Activated CD8-positive, alpha-beta memory T cell treated with anti-CD3 and anti-CD28 coated beads for 1 hour (primary cell): ENCODE measurements at places on chromosomes 4 and X.

GRCh38 chrX:73916931-73917667 is 354.1 kb downstream of the CHIC1 start:
- no peak for DNase-seq

DNA sequence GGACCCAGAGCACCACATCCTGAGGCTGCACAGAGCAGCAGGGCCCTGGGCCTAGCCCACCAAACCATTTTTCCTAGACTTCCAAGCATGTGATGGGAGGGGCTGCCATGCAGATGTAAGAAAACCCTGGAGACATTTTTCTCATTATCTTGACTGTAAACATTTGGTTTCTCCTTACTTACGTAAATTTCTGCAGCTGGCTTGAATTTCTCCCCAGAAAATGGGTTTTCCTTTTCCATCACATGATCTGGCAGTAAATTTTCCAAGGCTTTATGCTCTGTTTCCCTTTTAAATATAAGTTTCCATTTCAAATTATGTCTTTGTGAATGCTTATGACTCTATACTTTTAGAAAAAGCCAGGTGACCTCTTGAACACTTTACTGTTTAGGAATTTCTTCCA is 945.9 kb upstream of the NDST4 start:
- DNase-seq, result no peak

DNA sequence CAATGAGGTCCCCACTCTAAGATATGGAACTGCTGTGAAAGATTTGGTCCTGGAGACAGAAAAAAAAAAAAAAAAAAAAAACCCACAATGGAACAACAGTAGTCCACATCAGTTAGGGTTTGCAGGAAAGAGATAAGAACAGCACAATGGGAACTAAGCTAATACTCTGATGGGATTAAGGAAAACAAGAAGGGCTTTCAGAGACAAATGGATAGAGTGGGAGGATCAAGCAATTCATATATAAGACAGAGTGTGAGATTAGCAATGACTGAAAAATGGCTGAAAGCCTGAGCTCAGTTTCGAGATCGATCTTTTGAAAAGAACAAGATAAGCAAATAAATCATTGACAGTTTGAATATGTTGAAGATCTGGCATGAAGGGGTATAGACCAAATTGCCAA is 188.4 kb upstream of the TRPC5 start:
- no peak for DNase-seq

GRCh38 chrX:11464380-11464779 is 171.2 kb downstream of the AMELX start:
- DNase-seq, result no peak

- no peak for DNase-seq
These were observed 177.4 kb downstream of the SH3KBP1 start for GRCh38 chrX:19709812-19710518.

DNA sequence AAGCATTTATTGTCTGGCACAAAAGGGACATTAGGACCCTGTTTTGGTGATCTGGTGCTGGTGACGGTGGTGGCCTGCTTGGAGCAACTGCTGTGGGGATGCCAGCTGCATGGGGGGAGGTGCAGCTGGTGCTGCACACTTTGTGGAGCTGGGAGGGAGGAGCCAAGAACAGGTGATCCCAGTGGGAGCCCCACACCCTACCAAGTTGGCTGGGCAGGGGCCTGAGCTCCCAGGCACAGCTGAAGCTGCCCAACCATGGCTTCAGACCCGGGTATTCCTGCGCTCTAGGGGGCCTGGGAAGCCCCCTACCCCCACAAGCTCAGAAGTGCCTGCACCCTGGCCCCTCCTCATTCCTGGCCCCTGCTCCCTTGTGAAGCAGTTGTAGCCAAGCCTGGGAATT is 1512.5 kb downstream of the TECRL start:
- no peak for DNase-seq

GRCh38 chrX:153612413-153612812 is 13.5 kb upstream of the CCNQ start:
- DNase-seq, result no peak

DNA sequence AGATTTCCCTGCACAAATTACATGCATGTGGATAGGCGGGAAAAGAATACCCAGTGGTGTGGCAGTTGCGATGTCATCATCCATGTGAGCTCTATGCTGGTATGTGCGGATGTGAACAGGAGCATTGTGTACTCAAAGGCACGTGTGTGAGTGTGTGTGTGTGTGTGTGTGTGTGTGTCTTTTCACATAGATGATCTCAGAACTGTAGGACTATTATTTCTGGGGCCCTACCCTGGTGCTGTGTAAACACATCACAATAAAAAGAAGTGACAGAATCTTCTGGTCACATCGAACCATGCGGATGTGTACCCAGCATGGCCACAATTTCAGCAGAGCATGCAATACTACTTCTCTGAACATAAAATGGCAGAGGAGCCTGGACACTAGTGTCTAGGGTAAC is 624.8 kb downstream of the MID1IP1 start:
- DNase-seq, result no peak

- DNase-seq, result no peak
These were observed 11.5 kb upstream of the GABRE start for GRCh38 chrX:151985955-151986354.

DNA sequence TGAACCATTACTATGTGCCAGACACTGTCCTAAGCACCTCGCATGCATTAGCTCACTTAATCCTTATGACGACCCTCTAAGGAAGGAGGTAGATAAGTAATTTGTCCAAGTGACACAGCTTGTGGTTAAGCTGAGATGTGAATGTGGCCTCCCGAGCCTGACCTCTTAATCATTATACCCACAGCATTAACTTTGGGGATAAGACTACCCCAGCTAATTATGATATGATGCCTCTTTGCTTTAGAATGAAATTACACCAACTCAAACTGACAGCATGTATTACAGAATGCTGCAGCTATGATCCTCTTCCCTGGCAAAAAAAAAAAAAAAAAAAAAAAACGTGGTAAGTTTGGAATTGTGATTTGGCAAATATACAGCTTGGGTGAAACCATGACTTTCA is 53.5 kb downstream of the APBB2 start:
- no peak for DNase-seq

DNA sequence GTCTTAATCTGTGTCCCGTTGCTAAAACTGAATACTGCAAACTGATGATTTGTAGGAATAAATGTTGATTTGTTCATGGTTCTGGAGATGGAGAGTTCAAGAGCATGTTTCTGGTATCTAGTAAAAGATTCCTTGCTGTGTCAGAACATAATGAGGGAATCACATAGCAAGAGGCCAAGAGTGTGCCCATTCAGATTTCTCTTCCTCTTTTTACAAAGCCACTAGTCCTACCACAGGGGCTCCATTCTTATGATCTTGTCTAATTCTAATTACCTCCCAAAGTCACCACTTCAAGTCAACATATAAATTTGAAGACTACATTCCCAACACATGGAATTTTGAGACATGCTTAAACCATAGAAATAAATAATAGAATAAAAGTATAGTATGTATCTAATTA is 608.8 kb upstream of the EPHA5 start:
- DNase-seq, result no peak

DNA sequence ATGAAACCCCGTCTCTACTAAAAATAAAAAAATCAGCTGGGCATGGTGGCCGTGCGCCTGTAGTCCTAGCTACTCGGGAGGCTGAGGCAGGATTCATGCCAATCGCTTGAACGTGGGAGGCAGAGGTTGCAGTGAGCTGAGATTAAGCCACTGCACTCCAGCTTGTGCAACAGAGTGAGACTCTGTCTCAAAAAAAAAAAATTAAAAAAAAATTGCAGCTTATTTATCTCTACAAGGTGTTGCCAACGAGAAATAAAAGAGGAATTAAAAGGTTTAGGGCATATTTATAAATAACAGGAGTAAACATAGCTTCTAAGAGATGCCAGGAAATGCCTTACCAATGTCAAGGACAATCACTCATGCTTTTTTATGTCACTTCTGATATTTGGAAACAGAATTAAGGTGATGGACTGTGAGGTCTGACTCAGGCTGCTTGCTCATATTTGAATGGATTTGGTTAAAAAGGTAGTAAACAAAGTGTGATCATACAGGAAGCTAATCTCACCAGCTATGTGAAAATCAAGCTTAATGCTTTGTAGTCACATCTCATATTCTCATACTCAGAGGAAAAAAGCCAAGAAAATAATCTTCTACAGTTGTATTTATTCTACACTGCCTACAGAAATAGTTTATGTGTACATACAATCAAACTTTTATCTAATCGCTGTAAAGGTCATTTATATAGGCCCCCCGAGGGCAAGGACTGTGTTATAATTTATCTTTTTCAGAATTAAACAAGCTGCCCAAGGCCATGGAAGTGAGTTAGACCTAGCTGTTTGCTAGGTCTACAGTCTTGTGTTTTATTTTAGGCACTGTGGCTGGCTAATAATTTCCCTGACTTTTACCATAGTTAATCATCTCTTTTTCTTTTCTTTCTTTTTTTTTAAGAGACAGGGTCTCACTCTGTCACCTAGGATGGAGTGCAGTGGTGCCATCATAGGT is 61.1 kb upstream of the RBMX start:
- no peak for DNase-seq

GRCh38 chr4:6926681-6927478 is 17.3 kb downstream of the TBC1D14 start:
- DNase-seq, result no peak

GRCh38 chr4:182242787-182243186 is 415 bp upstream of the TENM3 start:
- no peak for DNase-seq

DNA sequence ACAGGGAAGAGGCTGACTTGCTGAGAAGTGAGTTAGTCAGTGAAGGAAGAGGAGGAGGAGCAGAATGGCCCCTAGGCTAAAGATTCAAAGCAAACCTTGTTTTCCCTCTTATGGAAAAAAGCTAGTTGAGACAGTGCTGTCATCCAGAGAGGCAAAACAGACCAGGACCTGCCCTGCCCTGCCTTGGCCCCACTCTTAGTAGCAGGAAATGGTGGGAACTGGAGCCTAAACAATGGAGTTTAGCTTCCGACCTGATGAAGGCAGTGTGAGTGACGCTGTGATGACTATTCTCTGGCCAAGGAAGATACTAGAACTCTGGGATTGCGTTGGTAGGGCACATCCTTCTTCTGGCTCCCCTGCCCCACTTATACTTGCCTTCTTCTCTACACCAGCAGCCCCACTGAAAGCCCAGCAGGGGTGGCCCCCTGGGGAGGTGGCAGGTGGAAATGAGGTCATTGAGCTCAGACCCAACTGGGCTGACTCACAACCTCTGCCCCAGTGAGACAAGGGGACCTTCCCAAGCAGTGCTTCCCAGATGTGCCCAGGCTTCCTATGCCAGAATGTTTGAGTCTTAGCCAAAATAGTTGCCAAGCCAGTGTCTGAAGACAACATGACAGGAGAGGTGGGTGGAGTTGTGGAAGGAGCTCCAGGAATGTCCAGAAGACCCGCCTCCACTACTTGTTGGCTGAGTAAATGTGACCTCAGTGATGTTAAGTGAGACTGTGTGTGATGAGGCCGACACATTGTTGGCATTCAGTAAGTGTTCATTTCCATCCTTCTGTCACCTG is 38.8 kb downstream of the MSN start:
- no peak for DNase-seq

DNA sequence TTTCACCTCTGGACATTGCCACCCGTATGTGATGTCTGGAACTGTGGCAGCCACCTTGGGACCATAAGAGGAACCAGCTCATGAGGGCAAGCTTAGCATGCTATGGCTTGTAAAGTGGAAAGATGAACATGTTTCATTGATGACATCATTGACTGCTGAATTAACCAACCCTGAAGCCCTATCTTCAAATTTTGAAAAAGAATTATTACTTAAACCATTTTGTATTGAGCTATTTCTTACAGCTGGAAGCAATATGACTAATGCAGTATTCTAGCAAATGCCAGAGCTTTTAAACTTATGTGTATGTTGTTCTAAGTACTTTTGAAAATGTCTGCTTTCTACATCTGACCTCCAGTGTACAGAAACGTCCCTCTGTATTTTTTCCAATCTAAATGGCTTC is 18.1 kb downstream of the GUCY2F start:
- DNase-seq, result no peak

DNA sequence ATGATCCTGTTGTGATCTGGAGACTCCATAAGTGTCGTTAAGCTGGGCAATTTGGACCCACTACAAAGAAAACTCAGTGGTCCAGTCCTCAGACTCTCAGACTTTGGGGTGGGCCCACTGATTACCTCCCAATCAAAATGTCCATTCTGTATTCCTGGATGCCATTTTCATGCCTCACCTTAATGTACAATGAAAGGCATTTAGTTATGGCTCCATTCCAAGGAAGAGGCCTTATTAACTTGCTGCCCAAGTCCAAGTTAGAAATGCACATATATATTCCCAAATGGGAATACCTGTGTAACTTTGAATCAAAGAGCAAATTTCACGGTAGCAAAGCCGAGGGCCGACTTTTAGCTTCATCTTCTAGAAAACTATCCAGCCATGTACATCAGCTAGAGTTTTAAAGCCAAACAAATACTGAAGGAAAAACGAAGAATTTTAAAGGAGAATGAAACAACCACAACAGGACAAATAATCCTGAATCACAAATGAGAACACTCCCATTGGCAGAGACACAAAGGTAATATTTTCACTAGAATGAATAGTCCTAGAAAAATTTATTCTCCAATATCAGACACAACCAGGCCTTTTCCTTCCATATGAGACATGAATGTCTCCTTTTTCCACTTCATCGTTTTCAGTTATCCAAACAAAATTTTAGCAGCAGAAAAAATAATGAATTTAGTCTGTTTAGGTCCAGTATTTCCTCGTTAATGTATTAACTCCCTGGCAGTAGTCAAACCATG is 63.7 kb upstream of the HHIP start:
- DNase-seq, result no peak

DNA sequence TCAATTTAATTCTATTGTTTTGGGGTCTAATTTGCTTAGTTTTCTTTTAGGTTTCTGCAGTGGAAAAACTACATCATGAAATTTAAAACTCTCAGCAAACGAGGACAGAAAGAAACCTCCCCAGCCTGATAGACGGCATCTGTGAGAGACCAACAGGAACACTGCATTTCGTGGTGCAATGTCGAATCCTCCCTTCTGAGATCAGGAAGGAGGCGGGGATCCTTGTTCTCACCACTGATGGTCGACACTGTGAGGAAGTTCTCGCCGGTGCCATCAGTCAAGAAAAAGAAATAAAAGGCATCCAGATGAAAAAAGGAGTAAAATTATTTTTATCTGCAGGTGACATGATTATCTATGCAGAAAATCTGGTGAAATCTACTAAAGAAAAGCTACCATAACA is 16.5 kb downstream of the GAK start:
- no peak for DNase-seq

DNA sequence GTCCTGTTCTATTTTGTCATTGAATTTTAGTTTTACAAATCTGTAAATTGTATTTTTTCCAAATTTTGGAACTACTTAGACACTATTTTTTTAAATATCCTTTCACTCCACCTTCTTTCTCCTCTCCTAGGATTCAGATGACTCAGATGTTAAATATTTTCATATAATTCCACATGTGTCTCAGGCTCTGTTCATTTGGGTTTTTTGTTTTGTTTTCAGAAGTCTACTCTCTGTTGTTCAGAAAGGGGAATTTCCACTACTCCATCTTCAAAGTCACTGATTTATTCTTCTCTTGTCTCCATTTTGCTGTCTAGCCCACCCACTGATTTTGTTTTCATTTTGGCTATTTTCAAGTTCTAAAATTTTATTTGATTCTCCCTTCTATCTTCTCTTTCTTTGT is 264.0 kb upstream of the SLIT2 start:
- DNase-seq, result no peak
